ENCODE measurements at places on chromosomes 3 and 15. TPM values are rescaled to one million over a fixed set of nuclear protein-coding genes. Genes with fewer than 3 reads are reported as not detected.

Gene GOLGA8R
- total RNA-seq, result 4.1 TPM

Gene DPPA2
- total RNA-seq, result not detected

Gene ZIC1
- total RNA-seq, result 0.32 TPM

Gene CNTN6
- under 0.01 TPM for total RNA-seq

Gene PAK6
- total RNA-seq, result not detected

Gene LRRC3B
- not detected for total RNA-seq

Gene SNAPC5
- total RNA-seq, result 15.0 TPM

Gene NANOGP8
- total RNA-seq, result 0.91 TPM

Gene CXCR6
- not detected for total RNA-seq

Gene SLC35G2
- total RNA-seq, result 15.3 TPM

Gene SLC28A1
- not detected for total RNA-seq

Gene GCNT3
- 5.8 TPM for total RNA-seq

Gene C3orf20
- 0.13 TPM for total RNA-seq

Gene CPLX3
- not detected for total RNA-seq

Gene PRRT3
- 5.5 TPM for total RNA-seq

Gene TM6SF1
- 0.11 TPM for total RNA-seq

Gene MOBP
- total RNA-seq, result not detected

Gene CEP63
- total RNA-seq, result 26.3 TPM

Gene TRH
- 0.13 TPM for total RNA-seq

Gene LEKR1
- total RNA-seq, result 3.1 TPM

Gene SNTN
- not detected for total RNA-seq

Gene IMPDH2
- total RNA-seq, result 245 TPM

Gene MST1R
- 1.3 TPM for total RNA-seq

Gene MITF
- 46.4 TPM for total RNA-seq

Data from articular chondrocyte of knee joint (primary cell).